ENCODE measurements at places on chromosomes 3 and 15. TPM values are rescaled to one million over a fixed set of nuclear protein-coding genes. Genes with fewer than 3 reads are reported as not detected.

- no peaks in the 10 kb centered on the region for H3K27me3 ChIP-seq
- no peaks in the 10 kb centered on the region for H3K36me3 ChIP-seq
- DNase-seq, result no peak
- H3K4me1 ChIP-seq, result no peaks in the 10 kb centered on the region
- H3K4me3 ChIP-seq, result no peak overlapping the region
Measured at GRCh38 chr3:59133311-59133710, 83.5 kb upstream of the CFAP20DC start.

DNA sequence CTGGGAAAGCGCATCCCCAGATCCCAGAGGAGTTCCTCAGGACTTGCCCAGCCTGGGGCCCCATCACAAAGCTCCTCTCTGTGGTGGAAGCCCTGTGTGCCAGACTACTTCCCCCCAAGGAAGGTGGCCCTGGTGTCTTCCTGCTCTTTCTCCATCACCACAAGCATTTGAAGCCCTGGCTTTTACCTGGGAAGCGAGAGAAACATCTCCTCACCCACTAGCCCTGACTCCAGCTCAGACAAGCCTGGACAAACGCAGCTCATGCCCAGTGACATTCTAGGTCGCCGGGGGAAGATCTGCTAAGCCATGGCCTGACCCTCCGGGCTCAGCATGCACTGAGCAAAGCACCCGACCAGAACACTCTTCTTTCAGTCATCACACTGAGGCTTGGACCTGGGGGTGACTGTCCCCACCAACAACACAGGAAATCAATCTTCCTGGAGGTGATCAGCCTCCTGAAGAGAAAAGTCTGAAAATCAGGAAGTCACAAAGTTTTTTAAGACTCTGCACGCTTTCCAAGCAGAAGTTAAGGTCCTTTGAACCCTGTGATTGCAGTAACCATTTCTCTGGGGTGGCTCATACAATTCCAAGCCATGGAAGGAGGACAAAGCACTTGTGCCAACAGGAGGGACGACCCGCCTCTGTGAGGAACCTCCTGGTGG lies 40.8 kb downstream of the KLHL25 start:
- no peaks in the 10 kb centered on the region for H3K27me3 ChIP-seq
- no peak for DNase-seq
- peaks cover 19% of the 10 kb centered on the region for H3K4me1 ChIP-seq
- H3K36me3 ChIP-seq, result peaks cover 2% of the 10 kb centered on the region
- H3K27ac ChIP-seq, result no peak overlapping the region
- no peak overlapping the region for H3K4me3 ChIP-seq

DNA sequence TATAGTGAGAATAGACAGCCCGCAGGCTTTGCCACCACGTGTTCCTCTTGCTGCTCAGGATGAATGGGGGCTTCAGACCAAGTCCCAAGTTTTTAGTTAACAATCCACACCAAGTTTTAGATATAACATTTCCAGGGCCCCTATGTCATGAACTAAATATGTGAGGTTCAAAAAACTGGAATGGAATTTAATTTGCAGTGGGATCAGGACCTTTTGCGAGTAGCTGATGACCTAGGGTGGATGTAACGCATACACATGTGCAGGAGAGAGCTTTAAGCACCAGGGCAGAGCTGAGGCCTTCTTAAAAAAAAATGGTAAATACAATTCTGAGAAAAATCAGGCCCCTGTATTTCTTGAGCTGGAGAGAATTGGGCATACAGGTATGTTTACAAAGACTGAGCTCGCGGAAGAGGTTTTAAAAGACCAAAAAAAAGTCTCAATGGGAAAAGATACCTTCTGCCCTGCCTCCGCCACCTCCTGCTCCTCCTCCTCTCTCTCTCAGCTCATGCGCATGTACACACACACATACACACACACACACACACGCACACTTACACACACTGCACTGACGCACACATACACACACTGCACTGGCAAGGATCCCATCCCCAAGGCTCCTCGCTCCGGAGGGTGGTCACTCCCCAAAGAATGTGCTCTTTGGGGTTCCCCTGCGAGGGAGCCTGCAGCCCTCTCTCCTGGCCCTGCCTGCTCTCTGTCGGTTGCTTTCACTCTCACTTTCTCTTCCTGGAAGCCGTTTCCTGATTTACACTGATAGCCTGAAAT lies 48.2 kb upstream of the IGF1R start:
- H3K4me1 ChIP-seq, result peaks cover 20% of the 10 kb centered on the region
- H3K27me3 ChIP-seq, result no peaks in the 10 kb centered on the region
- peak overlapping the region; percentile 97 for H3K27ac ChIP-seq
- H3K4me3 ChIP-seq, result peak overlapping the region; percentile 94

DNA sequence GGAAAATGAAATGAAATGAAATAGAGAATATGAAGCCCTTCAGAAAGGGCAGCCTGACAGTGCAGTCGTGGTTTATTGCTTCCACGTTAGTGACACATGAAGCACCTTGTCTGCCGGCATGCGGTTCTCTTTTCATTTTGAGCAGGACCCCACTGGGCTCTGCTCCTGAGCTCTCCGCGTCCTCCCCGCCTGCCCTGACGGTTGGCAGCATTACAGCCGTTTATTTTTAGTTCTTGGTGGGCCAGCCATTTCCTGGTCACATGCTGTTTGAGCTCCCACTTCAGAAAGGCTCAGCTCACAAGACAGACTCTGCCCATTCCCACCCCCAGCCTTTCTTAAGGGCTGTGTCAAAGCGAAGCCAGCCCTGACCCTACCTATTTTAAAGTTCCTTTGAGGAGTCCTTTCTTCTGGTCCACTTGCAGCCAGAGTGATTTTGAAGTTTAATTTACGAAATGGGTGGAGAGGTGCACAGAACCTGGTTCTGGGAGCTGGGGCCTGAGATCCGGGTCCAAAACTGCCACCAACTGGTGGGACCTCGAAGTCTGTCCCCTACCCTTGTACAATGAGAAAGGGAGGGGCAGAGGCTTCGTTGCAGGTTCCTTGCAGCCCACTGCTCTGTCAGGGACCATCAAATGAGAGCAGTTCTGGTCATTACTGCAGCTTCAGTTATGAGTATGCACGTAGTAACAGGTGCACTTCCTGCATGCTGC lies 60.1 kb downstream of the MGLL start:
- H3K4me1 ChIP-seq, result peaks cover 6% of the 10 kb centered on the region
- H3K27ac ChIP-seq, result no peak overlapping the region
- H3K4me3 ChIP-seq, result no peak overlapping the region
- DNase-seq, result no peak
- no peaks in the 10 kb centered on the region for H3K36me3 ChIP-seq

DNA sequence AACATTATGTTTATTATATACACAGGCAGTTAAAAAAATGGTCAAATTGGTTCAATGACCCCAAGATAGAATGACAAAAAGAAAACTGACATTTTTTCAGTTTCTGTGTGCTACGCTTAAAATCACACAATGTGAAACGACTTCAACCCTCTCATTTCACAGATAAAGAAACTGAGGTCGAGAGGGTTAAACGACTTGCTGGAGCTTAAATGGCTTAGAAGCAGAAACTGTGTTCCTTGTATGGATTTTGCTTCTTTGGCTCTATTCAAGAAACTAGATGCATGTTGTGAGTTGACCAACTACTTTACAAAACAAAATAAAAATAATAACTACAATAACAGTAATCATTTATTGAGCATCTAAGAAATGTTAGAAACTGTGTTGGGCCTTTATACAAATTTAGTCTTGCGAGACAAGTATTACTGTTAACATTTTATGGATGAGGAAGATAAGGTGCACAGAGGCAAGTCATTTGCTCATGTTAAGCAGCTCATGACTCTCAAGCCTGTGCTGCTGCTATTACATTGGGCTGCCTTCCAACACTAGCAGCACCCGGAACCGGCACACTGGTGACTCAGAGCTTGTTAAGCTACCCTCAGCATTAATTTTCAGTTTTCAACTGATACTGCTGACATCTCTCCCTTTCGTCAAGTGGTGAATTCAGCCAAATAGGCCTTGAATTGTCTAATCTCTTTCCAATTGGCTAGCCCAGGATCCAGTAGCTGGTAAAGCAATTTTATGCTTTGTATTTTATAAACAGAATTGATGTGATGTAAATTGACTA lies 487.6 kb downstream of the NAALADL2 start:
- H3K4me1 ChIP-seq, result no peaks in the 10 kb centered on the region
- H3K36me3 ChIP-seq, result no peaks in the 10 kb centered on the region
- no peak for DNase-seq
- no peak overlapping the region for H3K4me3 ChIP-seq
- no peak overlapping the region for H3K27ac ChIP-seq

DNA sequence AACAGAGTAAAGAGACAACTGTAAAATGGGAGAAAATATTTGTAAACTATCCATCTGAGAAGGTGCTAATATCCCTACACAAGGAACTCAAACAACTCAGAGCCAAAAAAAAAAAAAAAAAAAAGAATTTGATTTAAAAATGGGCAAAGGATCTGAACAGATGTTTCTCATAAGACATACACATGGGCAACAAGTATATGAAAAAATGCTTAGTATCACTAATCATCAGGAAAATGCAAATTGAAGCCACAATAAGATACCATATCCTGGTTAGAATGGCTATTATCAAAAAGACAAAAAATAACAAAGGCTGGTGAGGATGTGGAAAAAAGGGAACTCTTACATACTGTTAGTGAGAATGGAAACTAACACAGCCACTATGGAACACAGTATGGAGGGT lies 36.2 kb downstream of the TXNRD3 start:
- DNase-seq, result no peak
- H3K36me3 ChIP-seq, result peaks cover 2% of the 10 kb centered on the region
- no peak overlapping the region for H3K4me3 ChIP-seq

GRCh38 chr3:184822654-184823053 lies 10.7 kb downstream of the VPS8 start:
- no peak overlapping the region for H3K27ac ChIP-seq
- H3K36me3 ChIP-seq, result peaks cover 12% of the 10 kb centered on the region
- no peak for DNase-seq
- peaks cover 8% of the 10 kb centered on the region for H3K4me1 ChIP-seq
- H3K4me3 ChIP-seq, result no peak overlapping the region

DNA sequence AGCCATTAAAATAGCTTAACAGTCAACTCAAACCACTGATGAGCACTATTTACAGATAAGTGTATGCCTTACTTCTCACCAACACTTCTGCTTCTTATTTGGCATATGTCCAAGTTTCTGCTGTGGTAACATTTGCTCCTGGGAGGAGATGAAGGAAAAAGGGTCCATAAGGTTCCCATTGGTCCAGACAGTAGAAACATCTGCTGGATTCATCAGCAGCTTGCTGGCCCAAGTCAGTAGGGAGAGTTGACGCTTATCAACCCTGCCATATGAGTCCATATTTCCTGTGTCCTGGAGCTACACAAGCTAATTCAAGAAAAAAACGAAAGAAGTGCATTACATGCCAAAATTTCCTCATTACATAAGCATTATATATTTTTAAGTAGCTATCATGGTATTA lies 824.5 kb downstream of the CADM2 start:
- no peak overlapping the region for H3K4me3 ChIP-seq
- H3K27ac ChIP-seq, result no peak overlapping the region
- no peaks in the 10 kb centered on the region for H3K36me3 ChIP-seq
- no peaks in the 10 kb centered on the region for H3K27me3 ChIP-seq
- H3K4me1 ChIP-seq, result no peaks in the 10 kb centered on the region

GRCh38 chr3:197295871-197296270 lies 2.5 kb downstream of the DLG1 start:
- H3K27me3 ChIP-seq, result peaks cover 10% of the 10 kb centered on the region
- no peak overlapping the region for H3K27ac ChIP-seq
- peaks cover 18% of the 10 kb centered on the region for H3K36me3 ChIP-seq
- no peak for DNase-seq

- H3K27ac ChIP-seq, result no peak overlapping the region
- DNase-seq, result no peak
- no peaks in the 10 kb centered on the region for H3K36me3 ChIP-seq
- no peak overlapping the region for H3K4me3 ChIP-seq
- no peaks in the 10 kb centered on the region for H3K27me3 ChIP-seq
- H3K4me1 ChIP-seq, result peaks cover 1% of the 10 kb centered on the region
Measured at GRCh38 chr15:70029297-70029701, 68.4 kb downstream of the TLE3 start.

- H3K36me3 ChIP-seq, result no peaks in the 10 kb centered on the region
- no peaks in the 10 kb centered on the region for H3K4me1 ChIP-seq
- H3K4me3 ChIP-seq, result no peak overlapping the region
- peaks cover 2% of the 10 kb centered on the region for H3K27me3 ChIP-seq
- no peak overlapping the region for H3K27ac ChIP-seq
Measured at GRCh38 chr3:69815970-69816369, 76.7 kb downstream of the MITF start.

DNA sequence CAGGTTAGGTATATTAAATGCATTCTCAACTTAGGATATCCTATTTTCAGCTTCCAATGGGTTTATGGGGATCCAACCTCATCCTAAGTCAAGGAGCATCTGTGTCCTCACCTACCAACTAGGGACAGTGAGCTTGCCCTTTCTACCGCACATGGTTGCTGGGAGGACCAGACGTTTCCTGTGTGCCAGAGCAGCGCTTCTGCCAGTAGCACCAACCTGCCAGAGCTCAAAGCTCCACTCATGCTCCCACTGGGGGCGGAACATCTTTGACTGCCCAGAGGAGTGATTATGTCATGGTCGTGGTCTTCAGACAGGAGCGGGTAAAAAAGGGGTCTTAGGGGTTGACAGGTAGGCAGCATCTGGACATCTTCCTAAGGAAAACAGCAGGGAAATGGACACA lies 24.7 kb downstream of the XPC start:
- H3K4me1 ChIP-seq, result peaks cover 8% of the 10 kb centered on the region
- no peak overlapping the region for H3K27ac ChIP-seq
- no peak for DNase-seq
- no peaks in the 10 kb centered on the region for H3K27me3 ChIP-seq
- peaks cover 30% of the 10 kb centered on the region for H3K36me3 ChIP-seq

- no peak overlapping the region for H3K27ac ChIP-seq
- no peak for DNase-seq
- H3K27me3 ChIP-seq, result no peaks in the 10 kb centered on the region
- no peaks in the 10 kb centered on the region for H3K36me3 ChIP-seq
- H3K4me1 ChIP-seq, result no peaks in the 10 kb centered on the region
Measured at GRCh38 chr3:172973799-172974198, 167.2 kb downstream of the SPATA16 start.

- H3K27ac ChIP-seq, result no peak overlapping the region
- no peak for DNase-seq
- H3K4me3 ChIP-seq, result no peak overlapping the region
- no peaks in the 10 kb centered on the region for H3K27me3 ChIP-seq
Measured at GRCh38 chr3:139578783-139579182, 39.2 kb upstream of the RBP1 start.

- H3K36me3 ChIP-seq, result peaks cover 22% of the 10 kb centered on the region
- H3K4me1 ChIP-seq, result peaks cover 29% of the 10 kb centered on the region
- no peaks in the 10 kb centered on the region for H3K27me3 ChIP-seq
- no peak overlapping the region for H3K27ac ChIP-seq
- DNase-seq, result no peak
Measured at GRCh38 chr3:42210726-42211125, 55.3 kb downstream of the CCK start.

- no peak overlapping the region for H3K4me3 ChIP-seq
- H3K27ac ChIP-seq, result no peak overlapping the region
- peaks cover 23% of the 10 kb centered on the region for H3K36me3 ChIP-seq
- no peaks in the 10 kb centered on the region for H3K4me1 ChIP-seq
- no peak for DNase-seq
Measured at GRCh38 chr15:30923429-30923828, 19.7 kb downstream of the FAN1 start.

- H3K27me3 ChIP-seq, result no peaks in the 10 kb centered on the region
- H3K27ac ChIP-seq, result no peak overlapping the region
- no peaks in the 10 kb centered on the region for H3K36me3 ChIP-seq
- no peaks in the 10 kb centered on the region for H3K4me1 ChIP-seq
- no peak overlapping the region for H3K4me3 ChIP-seq
- DNase-seq, result no peak
Measured at GRCh38 chr3:166209701-166210100, 372.5 kb upstream of the BCHE start.

IGF2BP2 gene
- total RNA-seq, result 0.44 TPM

SH2D7 gene
- not detected for total RNA-seq

ADAMTS9 gene
- total RNA-seq, result not detected

ETV5 gene
- total RNA-seq, result 1.1 TPM

COL6A6 gene
- total RNA-seq, result not detected

CSPG4 gene
- total RNA-seq, result not detected
